CD4-positive, alpha-beta T cell treated with Interleukin-15 for 4 hours (primary cell): ENCODE measurements at places on chromosomes 3 and 15.

GRCh38 chr3:162517110-162517509 is 1020.5 kb downstream of the OTOL1 start:
- no peak for DNase-seq

DNA sequence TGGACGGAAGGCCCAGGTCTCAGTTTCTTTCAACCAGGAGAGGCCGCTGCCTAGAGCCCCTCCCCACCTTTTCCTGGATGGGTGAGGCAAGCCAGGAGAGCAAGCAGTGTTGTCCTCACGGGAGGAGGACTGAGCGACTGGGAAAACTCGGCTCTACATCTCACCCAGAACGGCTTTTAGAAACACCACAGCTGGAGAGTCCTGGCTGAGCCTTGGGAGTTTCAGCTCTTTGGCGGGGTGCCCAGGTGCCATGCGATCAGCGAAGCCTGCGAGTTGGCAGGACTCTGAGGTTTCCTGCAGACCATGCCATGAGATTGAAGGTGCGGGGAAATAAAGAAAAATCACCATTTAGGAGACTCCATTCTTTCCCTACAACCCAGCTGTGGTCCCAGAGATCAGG is 26.0 kb downstream of the PPCDC start:
- no peak for DNase-seq

DNA sequence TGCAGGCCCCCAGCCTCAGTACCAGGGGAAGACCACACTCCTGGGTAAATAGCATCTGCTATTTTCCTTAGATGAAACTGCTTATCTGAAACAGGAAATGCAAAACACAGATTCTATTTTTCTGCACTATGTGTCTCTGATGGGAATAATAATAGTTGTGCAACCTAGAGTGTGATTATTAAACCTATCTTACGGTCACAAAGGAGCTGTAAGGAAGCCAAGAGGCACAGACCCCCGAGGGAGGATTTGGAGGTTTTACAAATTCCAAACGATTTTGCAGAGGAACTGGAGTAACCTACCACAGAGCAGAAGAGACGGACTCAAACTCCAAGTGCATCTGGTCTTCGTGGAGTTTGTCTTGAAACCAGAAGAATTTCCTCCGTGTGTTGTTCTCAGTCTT is 14.1 kb upstream of the APOD start:
- no peak for DNase-seq

DNA sequence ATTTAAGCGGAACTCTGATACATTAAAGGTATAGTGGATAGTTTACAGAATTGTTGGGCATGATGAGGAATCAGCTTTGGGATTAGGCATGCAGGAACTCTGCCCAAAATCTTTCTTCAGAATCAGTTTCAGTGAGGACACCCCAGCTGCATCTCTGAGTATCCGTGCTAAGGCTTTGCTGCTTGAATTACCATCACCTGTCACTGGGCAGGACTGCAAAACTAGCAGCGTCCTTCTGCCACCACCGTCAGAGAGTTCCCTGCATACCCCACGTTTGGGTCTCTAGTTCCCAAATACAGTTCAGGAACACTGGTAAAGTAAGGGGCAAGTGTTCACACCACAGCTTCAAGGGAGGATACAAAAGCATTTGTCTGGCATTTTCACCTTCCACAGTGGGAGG is 164.6 kb upstream of the ARHGEF26 start:
- no peak for DNase-seq
